Smooth muscle cell of the umbilical artery (primary cell): ENCODE measurements at places on chromosomes 5 and 9. TPM values are rescaled to one million over a fixed set of nuclear protein-coding genes. Genes with fewer than 3 reads are reported as not detected.

The KCNT1 gene
- not detected in 2 replicates for total RNA-seq

The NFIL3 gene
- total RNA-seq = 17.0 and 24.1 TPM in 2 replicates

The WNK2 gene
- total RNA-seq = not detected in 2 replicates

The PTGDS gene
- total RNA-seq = 8.3 and 21.4 TPM in 2 replicates

The TLE4 gene
- total RNA-seq = 20.2 and 39.8 TPM in 2 replicates

The ADGRD2 gene
- total RNA-seq = not detected in 2 replicates

The ZNF483 gene
- 1.2 TPM in 2 replicates for total RNA-seq

The CORO2A gene
- total RNA-seq = 0.30 and 0.37 TPM in 2 replicates

The SGCD gene
- total RNA-seq = 12.7 and 31.2 TPM in 2 replicates

The SCGB3A2 gene
- total RNA-seq = not detected in 2 replicates

The S100Z gene
- total RNA-seq = not detected in 2 replicates

The CYSRT1 gene
- total RNA-seq = 0.30 and 0.46 TPM in 2 replicates

The IL5 gene
- total RNA-seq = not detected in 2 replicates

The SMIM23 gene
- not detected in 2 replicates for total RNA-seq

The RECK gene
- total RNA-seq = 54.0 and 66.6 TPM in 2 replicates

The ARID3C gene
- total RNA-seq = 0.18 TPM in 1 of 2 replicates, not detected in the other

The LARP1 gene
- 64.7 and 95.6 TPM in 2 replicates for total RNA-seq

The ZNF367 gene
- 0.30 and 3.4 TPM in 2 replicates for total RNA-seq

The FLT4 gene
- total RNA-seq = 0.30 and 0.46 TPM in 2 replicates
